Activated CD4-positive, alpha-beta T cell treated with anti-CD3 and anti-CD28 coated beads, Interleukin-2, amount 50 U/mL, for 48 hours (primary cell): ENCODE measurements at places on chromosomes 16 and 17.

DNA sequence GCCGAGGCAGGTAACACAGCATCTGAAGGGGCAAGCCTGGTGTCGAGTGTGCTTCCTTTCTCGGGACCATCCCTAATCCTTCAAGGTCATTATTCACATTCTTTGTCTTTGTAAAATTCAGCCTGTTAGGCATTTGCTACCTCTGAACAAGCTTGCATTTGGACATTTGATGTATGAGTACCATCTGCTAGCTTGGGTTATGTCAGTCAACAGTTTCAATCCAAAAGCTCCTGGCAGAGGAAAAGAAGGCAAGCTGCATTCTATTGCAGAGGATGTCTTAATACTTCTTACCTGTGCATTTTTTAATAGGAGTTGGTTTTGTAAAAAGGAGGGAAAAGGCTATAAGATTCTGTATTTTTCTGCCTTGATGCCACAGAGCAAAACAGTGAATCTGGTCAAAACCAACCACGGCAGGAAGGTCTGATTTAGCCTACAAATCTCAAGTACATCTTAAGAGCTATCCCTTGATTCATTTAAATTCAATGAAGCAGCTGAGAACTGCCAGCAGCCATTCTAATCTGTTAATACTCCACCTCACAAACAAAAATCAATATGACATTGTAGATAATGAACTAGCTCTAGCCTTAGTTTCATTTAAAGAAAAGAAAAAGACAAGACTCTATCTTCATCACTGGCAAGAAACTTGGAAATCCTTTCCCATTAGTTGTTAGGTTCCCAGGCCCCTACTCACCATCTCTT is 39.0 kb downstream of the TEX2 start:
- DNase-seq = no peak

GRCh38 chr16:62816971-62817519 is 780.8 kb upstream of the CDH8 start:
- DNase-seq = no peak

DNA sequence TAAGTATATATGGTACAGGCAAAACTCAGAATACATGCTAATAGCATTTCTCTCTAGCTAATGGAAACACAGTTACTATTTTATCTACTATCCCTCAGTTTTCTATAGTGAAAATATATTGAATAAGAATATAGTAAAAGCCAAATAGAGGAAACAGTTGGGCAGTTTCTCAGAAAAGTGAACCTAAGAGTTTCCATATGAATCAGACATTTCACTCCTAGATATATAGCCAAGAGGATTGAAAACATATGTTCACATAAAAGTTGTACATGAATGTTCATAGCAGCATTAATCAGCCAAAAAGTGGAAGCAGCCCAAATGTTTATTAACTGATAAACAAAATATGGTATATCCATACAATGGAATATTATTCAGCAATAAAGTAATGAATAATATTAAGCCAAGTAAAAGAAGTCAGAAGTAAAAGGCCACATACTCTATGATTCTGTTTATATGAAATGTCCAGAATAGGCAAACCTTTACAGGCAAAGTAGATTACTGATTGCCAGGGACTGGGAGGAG is 134.6 kb downstream of the CYB561 start:
- no peak for DNase-seq

GRCh38 chr16:23670137-23670776 is 8.4 kb upstream of the PLK1 start:
- peak; percentile 47 for DNase-seq

- no peak for DNase-seq
Measured at GRCh38 chr17:2723505-2723996, 12.0 kb upstream of the CLUH start.

- DNase-seq = no peak
Measured at GRCh38 chr17:77740481-77740880, 218.0 kb upstream of the TNRC6C start.

DNA sequence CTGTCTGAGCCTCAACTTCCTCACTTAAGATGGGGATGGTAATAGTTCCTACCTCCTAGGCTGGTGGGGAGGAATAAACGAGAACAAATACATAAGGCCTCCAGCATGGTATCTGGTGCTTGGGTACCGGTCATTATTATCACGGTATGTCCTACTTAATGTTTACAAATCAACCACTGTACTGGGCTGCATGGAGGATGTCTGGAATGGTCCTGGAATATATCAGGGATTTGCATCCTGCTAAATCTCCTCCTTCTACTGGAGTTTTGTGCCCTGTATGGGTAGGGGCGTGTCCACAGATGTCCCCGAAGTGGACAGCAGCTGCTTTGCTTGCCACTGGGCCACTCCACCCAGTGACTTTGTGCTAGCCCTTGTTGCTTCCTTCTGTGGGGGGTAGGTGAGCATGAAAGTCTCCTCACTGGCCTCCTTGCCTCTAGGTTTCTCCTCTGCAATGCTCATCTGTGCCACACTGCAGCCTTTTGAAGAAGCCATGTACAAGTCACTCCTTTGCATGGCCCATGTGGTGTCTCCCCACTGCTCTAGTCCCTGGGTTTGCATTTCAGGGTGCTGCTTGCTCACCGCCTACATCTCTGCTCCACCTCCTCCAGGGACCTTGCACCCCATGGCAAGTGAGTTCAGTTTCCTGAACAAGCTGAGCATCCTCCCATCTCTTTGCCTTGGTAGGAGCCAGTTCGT is 2.2 kb upstream of the CMIP start:
- no peak for DNase-seq

DNA sequence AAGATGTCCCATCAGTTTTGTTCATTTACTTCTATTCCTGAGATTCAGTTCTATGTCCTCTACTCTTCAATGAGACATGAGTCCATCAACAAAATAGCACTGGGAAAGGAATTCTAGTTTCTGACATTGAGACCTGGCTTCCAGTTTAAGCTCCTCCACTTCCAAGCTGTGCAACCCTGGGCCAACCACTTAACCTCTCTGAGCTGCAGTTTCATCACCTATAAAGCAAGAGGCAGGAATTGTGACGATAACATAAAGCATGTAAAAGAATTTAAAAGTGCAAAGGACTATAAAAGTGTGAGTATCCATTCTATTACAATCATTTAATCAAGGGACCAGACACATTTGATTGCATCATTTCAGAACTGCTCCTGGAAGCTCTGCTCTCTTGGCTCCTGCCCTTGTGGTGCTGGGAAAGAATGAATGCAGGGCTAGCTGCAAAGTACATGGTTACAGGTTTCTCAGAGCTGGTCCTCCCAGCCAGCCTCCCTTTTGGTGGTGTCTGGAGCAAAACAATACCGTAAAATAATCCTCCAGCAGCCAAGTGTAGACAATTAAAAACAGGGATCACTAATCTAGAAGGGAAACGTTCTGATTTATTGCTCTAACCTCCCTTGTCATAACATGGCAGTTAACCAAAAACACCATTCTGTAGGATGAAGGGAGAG is 113.9 kb downstream of the VPS53 start:
- no peak for DNase-seq

- DNase-seq = peak; percentile 64
Measured at GRCh38 chr17:14197586-14197985, 39.1 kb downstream of the CDRT15 start.

DNA sequence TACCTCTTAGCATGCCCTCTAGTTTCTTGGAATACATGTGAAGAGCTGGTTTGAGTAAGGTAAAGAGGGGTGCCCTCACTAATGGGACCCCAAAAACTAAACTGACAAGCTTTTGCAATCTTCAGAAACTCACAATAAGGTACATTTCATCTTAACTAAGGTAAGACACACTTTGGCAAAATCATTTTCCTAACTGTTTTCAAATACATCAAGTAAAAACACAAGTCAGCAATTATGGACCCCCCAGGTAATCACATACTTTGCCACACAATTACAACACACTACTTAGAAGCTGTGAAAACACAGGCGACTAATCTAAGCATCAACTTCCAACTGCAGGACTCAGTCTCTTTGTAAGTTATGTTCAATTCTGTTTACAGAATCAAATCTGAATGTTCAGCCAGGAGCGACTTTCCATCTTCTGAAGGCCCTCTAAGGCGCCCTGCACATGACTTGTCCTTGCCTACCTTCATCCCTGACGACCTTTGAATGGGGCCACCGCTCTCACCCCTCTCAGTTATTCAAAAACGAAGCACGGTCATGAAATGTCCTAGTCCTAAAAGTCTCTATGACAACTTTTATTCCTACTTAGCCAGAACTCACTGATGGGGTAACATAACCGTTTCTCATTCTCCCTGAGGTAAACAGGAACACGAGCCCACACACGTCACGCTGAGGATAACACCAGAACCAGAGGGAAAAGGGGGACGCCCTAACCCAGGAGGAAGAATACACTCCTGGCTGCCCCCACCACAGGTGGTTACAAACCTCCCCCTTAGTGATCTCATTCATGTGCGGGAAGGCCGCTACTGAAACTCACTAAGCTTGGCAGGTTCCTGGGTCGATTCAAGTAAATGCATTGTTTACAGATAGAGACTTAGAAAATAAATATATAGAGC is 5.5 kb downstream of the CREBBP start:
- no peak for DNase-seq

- no peak for DNase-seq
Measured at GRCh38 chr17:58300336-58300735, 19.6 kb upstream of the MPO start.

DNA sequence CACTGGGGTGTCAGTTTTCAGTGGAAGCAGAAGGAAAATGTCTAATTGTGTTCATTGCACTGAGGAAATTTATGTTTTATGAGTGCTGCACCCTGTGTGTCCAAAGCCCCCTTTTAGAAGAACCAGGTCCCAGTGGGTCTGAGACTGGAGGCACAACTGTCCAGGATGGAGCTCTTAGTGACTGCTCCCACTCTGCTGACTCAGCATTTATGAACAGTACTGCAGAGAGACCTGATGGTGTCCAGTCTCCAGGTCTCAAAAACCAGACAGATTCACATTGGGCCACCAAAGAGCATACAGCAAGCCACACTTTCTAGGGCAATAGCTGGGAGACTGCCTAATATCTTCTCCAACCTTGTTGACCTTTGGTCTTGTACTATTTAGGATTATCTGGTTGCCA is 321.9 kb downstream of the CBLN1 start:
- no peak for DNase-seq

GRCh38 chr17:53475002-53475401 is 347.7 kb upstream of the KIF2B start:
- DNase-seq = no peak

- no peak for DNase-seq
Measured at GRCh38 chr17:12744298-12744697, 45.0 kb upstream of the ARHGAP44 start.

DNA sequence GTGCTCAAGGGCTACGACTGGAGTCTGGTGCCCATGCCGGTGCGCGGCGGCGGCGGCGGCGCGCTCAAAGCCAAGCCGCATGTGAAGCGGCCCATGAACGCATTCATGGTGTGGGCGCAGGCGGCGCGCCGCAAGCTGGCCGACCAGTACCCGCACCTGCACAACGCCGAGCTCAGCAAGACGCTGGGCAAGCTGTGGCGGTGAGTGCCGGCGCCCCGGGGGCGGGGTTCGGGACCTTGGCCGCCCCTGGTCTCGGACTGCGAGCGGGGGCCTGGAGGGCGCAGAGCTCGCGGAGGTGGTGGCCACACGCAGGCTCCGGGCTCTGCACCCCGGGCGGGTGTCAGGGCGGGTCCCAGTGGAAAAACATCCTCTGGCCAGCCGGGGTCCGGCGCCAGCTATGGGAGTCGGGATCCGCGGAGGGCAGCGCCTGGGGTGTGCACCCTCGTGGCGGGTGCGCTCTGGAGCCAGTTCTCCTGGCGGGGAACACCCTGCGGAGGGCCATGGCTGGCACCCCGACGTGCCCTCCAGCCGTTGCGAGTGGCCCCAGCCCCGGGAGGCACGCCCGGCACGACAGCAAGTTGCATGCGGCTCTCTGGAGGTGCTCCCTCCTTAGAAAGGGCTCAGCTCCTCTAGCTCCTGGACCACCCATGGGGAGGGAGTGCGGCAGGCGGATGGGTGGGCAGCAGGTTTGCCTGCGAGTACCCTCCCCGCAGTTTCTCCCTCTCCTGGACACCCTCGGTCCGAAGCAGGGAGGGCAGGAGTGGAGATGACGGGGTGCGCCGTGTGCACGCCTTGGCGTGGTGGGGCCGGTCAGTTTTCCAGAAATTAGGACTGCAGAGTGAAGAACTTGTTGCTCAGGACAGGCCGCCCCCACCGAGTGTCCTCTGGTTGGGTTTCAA is 824 bp downstream of the SOX8 start:
- no peak for DNase-seq

DNA sequence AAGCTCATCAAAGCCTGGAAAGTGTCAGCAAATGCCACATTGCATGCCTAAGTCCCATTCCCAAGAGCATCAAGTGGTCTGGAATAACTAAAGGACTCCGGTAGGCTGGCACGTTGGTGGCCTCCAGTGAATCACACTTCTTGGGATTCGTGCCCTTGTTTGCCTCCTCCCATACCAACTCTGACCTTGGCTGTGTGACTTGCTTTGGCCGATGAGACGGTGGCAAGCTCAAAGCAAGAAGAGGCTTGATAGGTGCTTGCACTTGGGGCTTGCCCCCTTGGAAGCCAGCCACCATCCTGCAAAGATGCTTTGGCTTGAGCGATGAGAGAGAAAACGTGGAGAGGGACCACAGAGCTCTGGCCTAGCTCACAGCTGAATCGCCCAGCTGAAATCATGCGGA is 313.1 kb upstream of the ZFHX3 start:
- no peak for DNase-seq

DNA sequence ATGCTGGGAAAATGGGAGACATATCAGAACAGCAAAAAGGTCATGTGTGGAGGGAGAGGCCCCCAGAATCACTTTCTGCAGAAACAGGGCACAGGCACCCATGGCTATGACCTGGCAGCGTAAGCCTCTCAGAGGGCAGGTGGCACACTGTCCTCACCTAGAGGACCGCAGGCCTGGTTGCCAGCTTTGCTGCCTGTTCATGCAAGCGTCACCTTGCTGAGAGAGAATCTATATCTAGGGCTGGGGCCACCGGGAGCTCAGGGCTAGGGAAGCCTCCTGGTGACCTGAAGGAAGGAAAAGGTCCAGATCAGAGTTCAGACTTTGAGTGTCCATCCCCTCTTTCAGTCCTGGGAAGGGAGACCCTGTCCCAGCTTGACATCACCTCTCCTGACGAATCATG is 78.7 kb downstream of the GOSR1 start:
- no peak for DNase-seq

- no peak for DNase-seq
Measured at GRCh38 chr16:71837150-71837549, 8.6 kb upstream of the ATXN1L start.

DNA sequence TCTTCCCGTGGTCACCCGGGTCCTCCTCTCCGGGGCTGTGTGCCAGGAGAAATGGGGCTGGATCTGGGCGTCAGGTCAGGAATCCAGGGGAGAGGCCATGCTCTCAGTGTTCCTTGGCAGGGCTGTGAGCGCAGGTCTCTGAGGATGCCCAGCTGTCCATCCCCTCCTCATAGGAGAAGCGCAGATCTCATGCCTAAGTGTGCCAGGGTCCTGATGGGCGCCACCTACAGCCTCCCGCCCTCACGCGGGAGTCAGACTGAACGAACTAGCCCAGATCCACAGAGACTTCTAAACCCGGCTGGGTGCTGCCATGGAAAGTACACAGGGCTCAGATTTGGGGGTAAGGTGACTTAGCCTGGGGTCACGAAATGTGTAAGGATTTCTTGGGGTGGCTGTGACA is 24.3 kb downstream of the MGRN1 start:
- peak; percentile 28 for DNase-seq
